ENCODE measurements at places on chromosomes 13 and 19.

- DNase-seq, result no peak
These were observed 125.1 kb downstream of the SIPA1L3 start for GRCh38 chr19:38032151-38032550.

- DNase-seq, result no peak
These were observed 246.5 kb downstream of the DCT start for GRCh38 chr13:94232956-94233355.

DNA sequence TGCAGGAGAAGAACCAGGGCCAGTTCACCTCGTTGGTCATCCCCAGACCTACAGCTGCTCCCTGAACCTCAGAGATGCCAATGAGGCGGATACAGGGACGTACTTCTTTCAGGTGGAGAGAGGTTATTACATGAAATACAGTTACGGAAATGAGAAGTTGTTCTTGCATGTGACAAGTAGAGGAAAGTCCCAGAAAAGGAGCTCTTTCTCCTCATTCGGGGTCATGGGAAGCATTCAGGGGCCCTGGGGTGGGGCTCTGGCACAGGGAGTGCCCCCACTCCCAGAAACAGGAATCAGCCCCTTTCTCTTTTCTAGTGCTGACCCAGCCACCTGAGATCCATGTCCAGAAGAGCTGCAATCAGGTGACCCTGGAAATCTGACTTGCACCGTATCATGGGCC is 4.5 kb upstream of the SIGLEC9 start:
- no peak for DNase-seq

- no peak for DNase-seq
These were observed 343.0 kb downstream of the PCDH9 start for GRCh38 chr13:66887088-66887487.

GRCh38 chr19:58328999-58329398 is 2.2 kb downstream of the ZSCAN22 start:
- DNase-seq, result peak; percentile 70

- DNase-seq, result no peak
These were observed 628.7 kb downstream of the EFNB2 start for GRCh38 chr13:105906746-105907145.

DNA sequence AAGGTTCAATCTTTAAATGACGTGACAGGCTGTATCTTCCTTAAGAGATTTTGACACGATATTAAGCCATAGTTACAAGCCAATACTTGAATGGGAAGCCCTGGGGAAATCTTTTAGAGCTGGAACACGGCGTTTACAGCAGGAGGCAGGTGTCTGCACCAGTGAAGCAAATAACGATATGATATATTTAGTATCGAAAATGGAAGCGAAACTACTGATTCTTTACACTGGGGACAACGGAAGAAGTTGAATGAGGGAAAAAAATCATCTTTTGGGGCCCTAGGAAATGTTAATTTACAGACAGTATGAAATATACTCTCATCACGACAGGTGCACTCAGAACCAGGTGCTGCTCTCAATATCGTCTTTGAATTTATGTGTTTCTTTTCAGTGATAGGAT is 793.9 kb upstream of the PCDH20 start:
- no peak for DNase-seq
